Inflammatory macrophage treated with lipopolysaccharide for 4 hours (primary cell): ENCODE measurements at places on chromosomes 2 and 18.

GRCh38 chr2:188443207-188443606 is 151.5 kb downstream of the GULP1 start:
- DNase-seq, result no peak

DNA sequence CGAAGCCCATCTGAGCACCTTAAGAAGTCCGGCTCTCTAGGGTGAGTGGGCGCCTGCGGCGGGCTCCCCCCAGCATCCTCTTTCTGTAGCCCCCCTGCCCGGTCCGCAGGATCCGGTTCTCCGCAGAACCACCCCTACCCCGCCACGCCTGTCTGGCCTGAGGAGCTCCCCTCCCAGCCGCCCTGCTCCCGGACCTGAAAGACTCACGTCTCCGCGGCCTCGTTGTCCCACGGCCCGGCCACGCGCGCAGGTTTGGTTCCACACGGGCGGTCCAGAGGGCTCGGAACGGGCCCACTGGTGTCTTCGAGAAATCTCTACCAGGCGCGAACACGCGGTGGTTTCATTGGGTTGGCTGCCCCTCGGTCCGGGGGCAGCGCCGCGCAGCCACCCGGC is 237 bp downstream of the SLC39A6 start:
- no peak for DNase-seq

DNA sequence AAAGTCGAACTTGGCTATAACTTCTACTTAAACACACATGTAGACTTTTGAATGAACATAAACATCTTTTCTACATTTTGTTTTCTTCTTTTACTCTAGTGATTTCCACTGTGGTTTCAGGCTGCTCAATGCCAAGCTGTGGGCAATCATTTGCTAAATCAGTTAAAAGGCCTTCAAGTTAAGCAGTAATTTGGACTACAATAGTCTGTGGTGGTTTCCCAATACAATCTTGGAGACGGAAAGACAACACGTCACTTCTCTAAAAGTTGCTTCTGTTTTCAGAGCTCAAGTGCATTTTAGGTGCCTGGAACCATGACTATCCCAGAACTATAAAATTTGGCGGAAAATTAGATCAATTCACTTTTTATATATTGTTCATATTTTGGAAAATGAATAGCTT is 69.4 kb downstream of the TXNL1 start:
- peak; percentile 92 for DNase-seq

DNA sequence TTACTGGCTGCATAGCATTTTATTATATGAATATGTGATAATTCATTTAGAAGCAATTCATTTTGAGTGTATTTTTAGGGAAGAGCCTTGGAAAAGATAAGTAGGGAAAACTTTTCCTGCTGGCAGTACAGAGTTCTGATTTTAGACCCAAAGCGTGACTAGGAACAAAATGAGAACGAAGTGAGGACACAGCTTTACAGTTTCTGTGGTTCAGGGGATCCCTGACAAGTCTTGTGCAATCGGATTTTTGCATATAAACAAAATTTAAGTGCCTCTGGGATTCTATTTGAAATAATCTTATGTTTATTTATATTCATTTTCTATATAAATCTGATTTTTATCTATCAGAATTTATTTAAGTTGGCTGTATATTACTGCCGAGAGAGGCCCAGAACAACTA is 389.1 kb downstream of the LRRTM1 start:
- no peak for DNase-seq

DNA sequence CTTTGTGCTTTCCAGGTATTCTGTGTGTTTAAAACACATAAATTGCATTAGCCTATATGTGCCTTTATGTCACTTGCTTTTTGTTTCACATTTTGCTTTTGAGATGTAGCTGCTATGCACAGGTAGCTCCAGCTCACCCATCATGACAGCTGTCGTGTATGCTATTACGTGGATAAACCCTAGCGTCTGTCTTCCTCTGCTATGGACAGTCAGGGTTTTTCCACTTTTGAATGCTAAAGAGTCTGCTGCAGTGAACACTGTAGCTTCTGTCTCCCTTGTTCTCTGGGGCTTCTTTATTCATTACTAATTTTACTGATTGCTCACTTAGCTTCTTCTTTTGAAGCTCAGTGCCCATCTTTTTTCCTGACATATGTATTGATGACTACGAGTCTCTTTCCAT is 24.7 kb upstream of the MBP start:
- DNase-seq, result no peak

- DNase-seq, result no peak
These were observed 163.3 kb downstream of the KLHL29 start for GRCh38 chr2:23548143-23548769.

DNA sequence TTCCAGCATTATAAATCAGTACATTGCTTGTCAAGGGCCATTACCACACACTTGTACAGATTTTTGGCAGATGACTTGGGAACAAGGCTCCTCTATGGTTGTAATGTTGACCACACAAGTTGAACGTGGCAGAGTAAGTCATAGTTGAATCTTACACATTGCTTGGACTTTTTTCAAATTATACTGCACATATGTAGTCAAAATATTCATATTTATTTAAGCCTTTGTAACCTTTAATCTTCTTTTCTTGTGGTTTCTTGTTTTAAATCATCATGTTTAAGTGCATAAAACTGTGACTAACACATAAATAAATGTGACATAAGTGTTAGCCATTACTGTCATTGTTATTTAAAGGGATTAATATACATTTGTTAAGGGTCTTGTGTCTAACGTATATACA is 52.1 kb upstream of the EPB41L5 start:
- DNase-seq, result no peak

- DNase-seq, result no peak
These were observed 120.7 kb upstream of the CTAGE1 start for GRCh38 chr18:22538426-22538825.

GRCh38 chr2:118185210-118186109 is 97.2 kb downstream of the INSIG2 start:
- peak; percentile 59 for DNase-seq

DNA sequence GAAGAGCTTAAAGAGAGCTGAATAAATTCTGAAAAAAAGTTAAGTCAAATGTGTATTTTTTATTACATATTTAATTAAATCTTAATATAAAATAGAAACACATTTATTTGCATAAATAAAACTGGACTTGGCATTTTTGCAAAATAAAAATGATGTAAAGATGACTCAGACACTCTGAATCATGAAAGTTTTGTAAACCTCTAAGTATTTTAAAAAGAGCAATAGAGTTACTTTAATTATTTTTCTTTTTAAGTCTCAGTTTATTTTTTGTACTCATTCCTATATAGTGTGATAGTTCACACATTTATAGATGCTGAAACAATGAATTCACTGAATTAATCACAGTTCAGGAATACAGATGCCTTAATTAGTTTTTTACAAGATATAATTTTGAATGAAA is 109.9 kb upstream of the DTNA start:
- DNase-seq, result peak; percentile 24

- peak; percentile 45 for DNase-seq
These were observed 428.3 kb downstream of the MBD2 start for GRCh38 chr18:53796040-53796729.

DNA sequence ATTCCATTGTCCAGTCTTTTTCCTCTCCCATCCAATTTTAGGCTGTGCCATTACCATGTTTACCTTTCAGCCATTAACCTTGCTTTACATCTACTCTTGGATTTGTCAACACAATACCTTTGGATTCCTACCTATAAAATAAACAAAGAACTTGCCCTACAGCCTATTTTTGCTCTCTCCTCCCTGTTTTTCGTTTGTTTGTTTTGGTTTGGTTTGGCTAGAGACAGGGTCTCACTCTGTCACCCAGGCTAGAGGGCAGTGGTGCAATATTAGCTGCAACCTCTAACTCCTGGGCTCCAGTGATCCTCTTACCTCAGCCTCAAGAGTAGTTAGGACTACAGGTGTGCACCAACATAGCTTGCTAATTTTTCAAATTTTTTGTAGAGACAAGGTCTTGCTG is 76.1 kb downstream of the SP100 start:
- DNase-seq, result no peak

DNA sequence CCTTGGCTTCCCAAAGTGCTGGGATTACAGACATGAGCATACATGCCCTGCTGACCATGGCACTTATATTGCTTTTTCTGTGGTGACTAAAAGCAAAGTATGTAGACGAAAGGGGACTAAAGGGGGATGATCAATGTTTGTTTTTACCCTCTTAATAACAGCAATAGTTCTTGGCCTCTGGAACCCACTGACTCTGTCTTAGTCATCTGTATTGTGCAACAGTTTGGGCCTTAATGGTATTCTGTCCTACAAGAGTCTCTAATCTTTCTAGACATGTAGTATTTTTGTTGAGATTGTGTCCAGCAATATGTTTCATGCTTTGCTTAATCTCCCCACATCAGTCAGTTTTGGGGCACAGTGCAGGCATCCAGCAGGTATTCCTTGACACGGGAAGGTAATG is 359.9 kb upstream of the FANCL start:
- DNase-seq, result no peak

DNA sequence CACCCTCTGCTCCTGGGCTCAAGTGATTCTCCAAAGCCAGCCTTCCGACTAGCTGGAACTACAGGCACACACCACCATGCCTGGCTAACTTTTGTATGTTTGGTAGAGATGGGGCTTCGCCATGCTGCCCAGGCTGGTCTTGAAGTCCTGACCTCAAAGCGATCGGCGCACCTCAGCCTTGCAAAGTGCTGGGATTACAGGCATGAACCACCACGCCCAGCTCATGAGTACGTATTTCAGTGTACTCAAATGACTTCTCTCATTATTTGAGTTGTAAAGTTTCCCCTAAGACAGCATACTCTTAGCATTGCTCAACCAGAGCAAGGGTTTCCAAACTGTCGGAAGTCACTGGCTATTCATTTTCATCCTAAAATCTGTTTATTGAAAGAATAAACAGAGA is 40.3 kb downstream of the IMPA2 start:
- DNase-seq, result no peak

- peak; percentile 59 for DNase-seq
These were observed 172.8 kb downstream of the RDH14 start for GRCh38 chr2:18387441-18388206.

- DNase-seq, result no peak
These were observed 222.7 kb upstream of the EPAS1 start for GRCh38 chr2:46074501-46074900.

GRCh38 chr18:47899107-47899840 is 31.2 kb downstream of the SMAD2 start:
- DNase-seq, result no peak

GRCh38 chr2:63981702-63982103 is 37.5 kb downstream of the VPS54 start:
- DNase-seq, result no peak

DNA sequence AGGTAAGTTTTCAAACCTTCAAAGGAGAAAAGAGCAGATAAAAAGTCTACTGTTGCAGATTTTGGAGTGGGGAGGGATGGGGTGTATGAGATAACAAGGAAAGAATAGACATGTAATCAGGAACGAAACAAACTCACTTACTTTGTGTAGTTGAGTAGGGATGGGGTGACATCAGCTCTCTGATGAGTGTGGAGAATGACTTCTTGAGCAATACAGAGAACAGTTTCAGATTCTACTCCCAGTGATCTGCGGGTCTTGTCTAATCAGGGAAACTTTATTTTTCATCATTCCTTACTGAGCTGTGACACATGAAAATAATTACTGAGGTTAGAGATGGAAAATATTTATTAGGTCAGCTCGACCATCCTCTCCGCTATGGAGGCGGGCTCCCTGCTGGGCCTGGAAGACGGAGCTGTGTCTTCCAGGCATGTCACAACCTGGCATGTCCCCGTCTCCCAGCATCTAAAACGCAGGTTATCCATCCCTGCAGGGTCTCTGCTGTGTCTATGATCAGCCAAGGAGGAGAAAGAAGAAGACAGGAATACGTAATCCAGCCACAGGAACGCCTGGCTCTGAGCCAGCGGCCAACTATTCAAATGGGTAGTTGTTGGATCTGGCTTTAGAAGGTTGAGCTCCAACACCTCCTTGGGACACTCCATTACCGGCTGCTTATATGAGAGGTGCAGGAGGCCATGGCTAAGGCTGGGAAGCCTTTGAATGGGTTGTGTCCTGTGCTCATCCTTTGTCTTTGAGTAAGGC is 99.0 kb upstream of the SATB2 start:
- DNase-seq, result peak; percentile 39

DNA sequence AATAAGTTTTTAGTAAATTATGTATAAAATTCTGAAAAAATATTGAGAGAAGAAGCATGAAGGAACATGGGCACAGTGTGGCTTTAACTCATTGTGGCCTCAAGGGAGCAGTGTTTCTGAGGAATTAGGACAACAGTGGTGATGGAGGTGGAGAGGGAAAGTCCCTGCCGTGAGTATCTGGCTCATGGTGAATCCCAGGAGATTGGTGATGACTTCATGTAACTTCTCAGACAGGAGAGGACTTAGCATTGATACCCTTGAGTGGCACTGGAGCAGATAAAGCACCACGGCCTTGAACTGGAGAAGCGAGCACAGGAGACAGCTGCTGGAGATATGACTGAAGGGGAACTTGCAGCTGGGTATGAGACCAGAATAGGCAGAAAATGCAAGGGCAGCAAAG is 35.0 kb upstream of the LRP1B start:
- peak; percentile 1 for DNase-seq

GRCh38 chr2:179336782-179337534 is 72.3 kb upstream of the SESTD1 start:
- DNase-seq, result no peak

DNA sequence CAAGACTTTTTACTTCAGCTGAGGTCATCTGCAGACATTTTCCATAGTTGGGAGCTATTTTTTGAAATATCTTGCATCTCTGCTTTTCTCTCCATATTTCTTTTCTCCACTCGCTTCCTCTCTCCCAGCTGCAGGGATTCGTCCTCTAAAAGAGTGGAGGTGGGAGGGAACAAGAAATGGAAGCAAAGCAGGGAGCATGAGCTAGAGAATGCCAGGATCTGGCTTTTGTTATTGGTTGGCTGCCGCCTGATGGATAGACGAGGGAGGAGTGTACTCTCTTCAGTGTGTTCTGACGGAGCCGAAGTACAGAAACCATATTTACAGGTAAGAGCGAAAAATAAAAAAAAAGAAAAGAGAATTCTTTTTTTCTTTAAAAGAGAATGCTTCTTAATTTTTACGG is at the start of gene CSRNP3:
TSS of gene CSRNP3 (plus strand) at position 282 of the 400 bp plus-strand sequence. CDS start 125,368 bp downstream, outside the sequence.
- DNase-seq, result no peak

GRCh38 chr2:26292646-26293045 is 47.9 kb downstream of the HADHB start:
- peak; percentile 60 for DNase-seq
